Nucleus accumbens (tissue), 56 donors: ENCODE measurements at places on chromosomes 7 and 10.

GRCh38 chr7:144050093-144050492, 1.3 kb downstream of the OR2A5 start:
- DNase-seq, result no peak

DNA sequence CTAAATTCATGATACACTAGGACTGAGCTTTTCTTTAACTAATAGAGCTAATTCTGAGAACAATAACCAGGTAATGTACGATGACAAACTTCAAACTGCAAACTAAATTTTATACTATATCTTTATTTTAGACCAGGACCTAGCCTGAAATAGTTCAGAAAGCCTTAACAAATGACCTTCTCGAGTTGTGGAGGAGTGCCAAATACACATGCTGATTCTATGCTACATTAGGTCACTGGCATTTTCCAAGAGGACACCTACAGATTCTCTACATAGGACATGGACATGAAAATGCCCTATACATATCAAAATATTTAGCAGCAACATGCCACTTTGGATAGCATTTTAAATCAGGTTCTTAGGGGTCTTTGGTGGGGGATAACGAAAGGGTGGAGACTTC, 44.0 kb upstream of the LRRTM3 start:
- no peak for DNase-seq

DNA sequence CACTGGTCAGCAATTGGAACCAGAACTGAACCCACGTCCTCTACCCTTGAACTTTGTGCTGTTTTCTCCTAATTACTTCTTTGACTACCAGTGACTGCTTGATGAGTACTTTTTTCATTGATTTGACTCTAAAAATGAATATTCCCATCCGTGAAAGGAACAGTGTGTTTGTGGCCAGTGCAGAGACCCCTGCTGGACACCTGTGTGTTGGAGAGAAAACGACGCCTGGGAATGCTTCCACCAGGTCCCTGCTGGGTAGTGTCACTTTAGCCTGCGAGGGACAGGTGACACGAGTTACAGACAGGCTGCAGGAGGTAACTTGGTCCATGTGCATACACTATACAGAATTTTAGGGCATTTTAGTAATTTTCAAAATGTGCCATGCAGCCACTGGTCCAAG, 6.8 kb upstream of the GJD4 start:
- DNase-seq, result no peak

GRCh38 chr7:100566018-100566531, 7.6 kb downstream of the SAP25 start:
- no peak for DNase-seq

- peak; percentile 54 for DNase-seq
Observed at GRCh38 chr7:35753761-35754603, 46.9 kb upstream of the SEPTIN7 start.

- DNase-seq, result no peak
Observed at GRCh38 chr7:1665549-1666316, 4.3 kb upstream of the ELFN1 start.

DNA sequence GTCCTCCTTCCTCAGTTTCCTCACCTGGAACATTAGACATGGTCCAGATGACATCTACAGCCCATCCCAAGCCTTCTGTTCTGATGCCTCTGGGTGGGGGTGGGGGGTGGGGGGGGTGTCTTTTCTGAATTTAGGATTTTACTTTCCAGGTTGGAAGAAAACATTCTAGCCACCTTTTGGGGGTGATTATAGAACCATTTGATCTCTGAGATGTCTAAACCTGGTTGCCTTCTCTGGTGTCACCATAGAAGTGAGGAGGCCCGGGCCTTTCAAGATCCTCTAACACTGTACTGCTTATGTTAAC, 411.0 kb upstream of the ZMIZ1 start:
- DNase-seq, result no peak

DNA sequence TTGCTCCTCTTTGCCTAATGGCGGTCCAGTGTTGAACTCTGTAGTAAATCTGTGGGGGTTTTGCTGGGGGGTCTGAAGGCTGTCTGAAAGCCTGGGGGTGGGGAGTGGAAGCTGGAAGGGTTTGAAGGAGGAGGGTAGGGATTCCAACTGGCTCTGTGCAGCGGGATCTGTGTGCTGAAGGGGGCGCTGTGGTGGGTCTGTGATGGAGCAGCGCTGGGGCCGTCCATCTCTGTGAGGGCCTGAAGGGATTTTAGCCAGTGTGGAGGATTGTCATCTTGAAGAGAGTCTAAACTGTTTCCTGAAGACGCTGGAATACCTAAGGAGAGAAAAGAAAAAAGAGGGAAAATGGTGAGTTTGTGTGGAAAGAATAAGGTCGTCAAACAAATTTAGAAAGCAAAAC, 129.2 kb downstream of the STRA8 start:
- DNase-seq, result no peak

GRCh38 chr7:69032848-69033247, 565.4 kb upstream of the AUTS2 start:
- no peak for DNase-seq
